Thoracic aorta (tissue), 2 donors: ENCODE measurements at places on chromosomes 1 and 21.

GRCh38 chr21:46621457-46622182 lies 13.9 kb upstream of the PRMT2 start:
- DNase-seq: no peak
- no peak overlapping the region for H3K4me3 ChIP-seq
- H3K36me3 ChIP-seq: no peaks in the 10 kb centered on the region

- no peaks in the 10 kb centered on the region for H3K36me3 ChIP-seq
- no peak overlapping the region for H3K27ac ChIP-seq
- peaks cover 42% of the 10 kb centered on the region for H3K4me1 ChIP-seq
- no peak overlapping the region for H3K4me3 ChIP-seq
Observed at GRCh38 chr1:200405264-200405663, 4.6 kb downstream of the ZNF281 start.

DNA sequence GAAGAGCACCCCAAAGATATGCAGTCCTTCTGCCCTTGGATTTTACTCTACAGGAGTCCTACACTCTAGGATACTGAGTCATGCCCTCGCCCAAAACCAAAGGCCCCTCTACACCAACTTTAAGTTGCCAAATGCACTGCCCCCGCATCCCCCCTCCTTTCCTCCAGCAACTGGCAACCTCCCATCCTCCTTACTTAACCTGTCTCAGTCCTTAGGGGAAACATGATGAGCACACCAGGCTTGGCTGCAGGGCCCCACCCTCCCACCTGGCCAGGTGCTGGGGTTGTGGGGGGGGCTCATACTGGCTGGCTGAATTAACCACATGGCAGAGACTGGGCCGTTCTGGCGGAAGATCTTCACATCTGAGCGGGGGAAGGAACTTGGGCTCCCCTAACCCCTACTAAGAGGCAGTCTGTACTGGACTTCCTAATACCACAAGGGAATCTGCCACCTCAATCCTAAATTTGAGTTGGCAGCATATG lies 1.2 kb downstream of the HDGF start:
- peaks cover 1% of the 10 kb centered on the region for H3K36me3 ChIP-seq
- peaks cover 42% of the 10 kb centered on the region for H3K4me1 ChIP-seq
- H3K4me3 ChIP-seq: peak overlapping the region; percentile 82
- DNase-seq: no peak

- no peak overlapping the region for H3K4me3 ChIP-seq
- peaks cover 35% of the 10 kb centered on the region for H3K4me1 ChIP-seq
- peak overlapping the region; percentile 94 for H3K27ac ChIP-seq
- H3K27me3 ChIP-seq: no peaks in the 10 kb centered on the region
- DNase-seq: no peak
Observed at GRCh38 chr1:18929686-18930085, 26.8 kb downstream of the IFFO2 start.

DNA sequence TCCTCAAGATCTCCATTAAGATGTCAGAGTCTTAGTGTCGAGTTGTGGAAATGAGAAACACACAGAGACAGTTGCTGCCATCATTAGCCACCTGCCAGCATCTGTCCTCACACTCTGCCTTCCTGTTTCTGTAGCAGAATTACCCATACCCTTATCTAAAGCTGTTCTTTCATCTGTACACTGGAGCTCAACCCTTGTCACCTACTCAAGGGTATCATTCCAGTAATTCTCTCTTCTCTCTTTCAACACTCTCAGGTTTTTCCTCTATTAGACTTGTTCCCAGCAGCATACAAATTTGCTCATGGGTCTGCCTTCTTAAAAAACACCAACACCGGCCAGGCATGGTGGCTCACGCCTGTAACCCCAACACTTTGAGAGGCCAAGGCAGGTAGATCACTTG lies 27.4 kb upstream of the RNF2 start:
- H3K4me3 ChIP-seq: no peak overlapping the region
- no peaks in the 10 kb centered on the region for H3K4me1 ChIP-seq
- no peak overlapping the region for H3K27ac ChIP-seq
- no peak for DNase-seq
- H3K27me3 ChIP-seq: no peaks in the 10 kb centered on the region

GRCh38 chr1:29706936-29707335 lies 470.6 kb downstream of the PTPRU start:
- peak overlapping the region; percentile 63 for H3K4me3 ChIP-seq
- peak overlapping the region; percentile 36 for H3K27ac ChIP-seq

DNA sequence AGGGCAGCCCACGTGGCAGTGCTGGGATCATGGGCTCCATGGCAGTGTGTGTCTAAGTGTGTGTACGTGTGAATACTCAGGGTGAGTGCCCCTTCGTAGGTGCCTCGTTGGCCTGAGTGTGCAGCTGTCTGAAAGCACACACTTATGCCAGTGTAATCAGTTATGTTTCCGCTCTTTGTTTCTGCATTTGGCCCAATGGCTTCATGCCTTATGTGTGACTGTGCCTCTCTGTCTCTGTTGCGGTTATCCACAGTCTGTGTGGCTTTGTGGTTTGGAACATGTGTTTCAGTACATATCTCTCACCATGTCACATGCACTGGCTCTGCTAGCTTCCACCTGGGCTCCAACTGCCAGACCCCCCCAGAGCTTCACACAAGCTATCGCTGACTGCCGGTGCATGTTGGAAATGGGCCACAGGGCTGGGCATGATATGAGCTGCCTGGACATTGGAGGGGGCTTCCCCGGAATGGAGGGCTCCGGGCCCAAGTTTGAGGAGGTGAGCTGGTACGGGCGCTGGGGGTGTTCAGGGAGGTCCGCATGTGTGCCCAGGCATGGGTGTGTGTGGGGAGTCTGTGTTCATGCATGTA lies 70.3 kb upstream of the TINAGL1 start:
- no peaks in the 10 kb centered on the region for H3K27me3 ChIP-seq
- H3K36me3 ChIP-seq: no peaks in the 10 kb centered on the region
- DNase-seq: no peak
- no peak overlapping the region for H3K27ac ChIP-seq

DNA sequence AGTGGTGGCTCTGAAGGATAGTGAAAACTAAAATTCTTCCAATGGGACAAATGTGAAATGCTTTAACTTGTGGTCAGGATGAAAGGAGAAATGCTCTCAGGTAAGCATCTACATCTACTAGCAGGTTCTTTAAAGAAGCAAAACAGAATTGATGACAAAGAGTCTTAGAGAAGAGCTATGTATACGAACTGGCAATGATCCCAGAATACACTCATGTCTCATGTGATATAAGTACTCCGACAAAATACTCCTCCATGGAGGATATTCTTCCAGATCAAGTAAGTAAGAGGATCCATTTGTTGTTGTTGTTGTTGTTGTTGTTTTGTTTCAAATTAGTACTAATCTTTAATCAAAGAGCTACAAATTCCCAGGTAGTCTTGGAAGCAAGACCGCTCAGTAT lies 174.0 kb upstream of the ATP1B1 start:
- no peaks in the 10 kb centered on the region for H3K4me1 ChIP-seq
- H3K36me3 ChIP-seq: no peaks in the 10 kb centered on the region
- no peak overlapping the region for H3K4me3 ChIP-seq

GRCh38 chr1:41278076-41278475 lies 36.0 kb upstream of the SCMH1 start:
- H3K27ac ChIP-seq: no peak overlapping the region
- H3K4me1 ChIP-seq: no peaks in the 10 kb centered on the region
- no peak overlapping the region for H3K4me3 ChIP-seq
- H3K36me3 ChIP-seq: no peaks in the 10 kb centered on the region

DNA sequence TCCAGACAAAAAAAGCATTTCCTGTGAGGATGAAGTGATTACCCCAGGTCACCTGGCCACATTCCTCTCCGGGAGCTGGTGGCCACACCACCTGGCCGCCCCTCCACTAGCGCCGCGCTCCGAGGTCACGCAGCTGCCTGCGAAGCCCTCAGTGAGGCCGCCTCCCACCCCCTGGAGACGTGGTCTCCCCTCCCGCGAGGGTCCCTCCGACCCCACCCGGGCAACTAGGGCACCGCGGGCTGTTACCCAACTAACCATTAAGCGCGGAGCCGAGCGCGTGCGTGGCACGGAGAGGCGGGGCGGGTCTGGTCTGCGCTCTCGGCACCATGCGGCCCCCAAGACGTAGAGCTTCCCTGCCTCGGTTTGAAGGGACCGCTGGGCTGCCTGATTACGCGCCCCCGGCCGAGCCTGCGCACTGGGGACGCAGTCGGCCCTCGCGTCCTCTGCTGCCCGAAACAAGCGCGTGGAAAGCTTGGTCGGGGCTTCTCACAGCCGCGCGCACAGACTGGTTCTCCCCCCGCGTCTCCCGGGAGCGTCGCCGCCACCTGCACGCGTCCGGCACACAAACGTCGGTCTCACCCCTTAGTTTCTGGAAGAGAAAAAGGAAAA lies 106.5 kb downstream of the SLC16A1 start:
- peaks cover 4% of the 10 kb centered on the region for H3K4me1 ChIP-seq
- no peaks in the 10 kb centered on the region for H3K36me3 ChIP-seq
- peak overlapping the region; percentile 66 for H3K4me3 ChIP-seq
- H3K27me3 ChIP-seq: no peaks in the 10 kb centered on the region

DNA sequence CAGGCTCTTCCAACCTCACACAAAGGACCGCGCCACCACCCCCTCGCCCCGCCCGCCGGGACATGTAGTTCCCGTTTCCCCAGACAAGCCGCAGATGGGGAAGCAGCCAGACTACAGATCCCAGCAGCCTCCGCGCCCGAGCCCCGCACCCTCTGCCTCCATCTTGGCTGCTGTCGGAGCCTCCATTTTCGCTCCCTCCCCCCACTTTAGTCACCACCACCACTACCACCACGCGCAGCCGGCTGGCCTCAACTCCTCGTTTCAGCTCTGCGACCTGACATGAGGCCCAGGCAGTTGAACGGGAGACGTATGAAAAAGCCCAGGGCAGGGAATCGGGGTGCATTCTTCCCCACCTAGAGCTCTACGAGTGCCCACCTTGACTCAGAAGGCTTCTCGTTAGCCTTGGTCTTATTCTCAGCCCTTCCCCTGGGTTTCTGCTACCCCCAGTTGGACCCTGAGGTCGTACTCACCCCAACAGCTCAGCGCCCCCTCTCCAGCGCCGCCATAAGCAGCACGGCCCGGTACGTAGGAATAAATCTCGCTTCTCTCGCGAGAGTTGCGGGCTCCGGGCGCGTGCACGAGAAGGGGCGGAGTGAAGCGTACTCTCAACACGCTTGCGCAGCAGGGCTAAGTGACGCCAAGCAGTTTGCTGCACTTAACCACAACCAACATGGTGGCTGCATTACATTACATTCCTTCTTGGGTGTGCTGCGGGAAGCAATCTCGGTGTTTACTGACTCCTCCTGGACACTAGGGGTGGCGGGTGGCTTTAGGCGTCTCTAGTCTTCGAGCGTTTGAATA lies at the start of gene CSDE1:
Gene CSDE1 (minus strand): TSS at position 530 of the 801 bp plus-strand sequence. CDS start 18,094 bp downstream, outside the sequence.
- H3K36me3 ChIP-seq: no peaks in the 10 kb centered on the region
- no peaks in the 10 kb centered on the region for H3K27me3 ChIP-seq
- peak; percentile 92 for DNase-seq
- peak within 1 kb of the TSS; percentile 76 for H3K4me3 ChIP-seq

DNA sequence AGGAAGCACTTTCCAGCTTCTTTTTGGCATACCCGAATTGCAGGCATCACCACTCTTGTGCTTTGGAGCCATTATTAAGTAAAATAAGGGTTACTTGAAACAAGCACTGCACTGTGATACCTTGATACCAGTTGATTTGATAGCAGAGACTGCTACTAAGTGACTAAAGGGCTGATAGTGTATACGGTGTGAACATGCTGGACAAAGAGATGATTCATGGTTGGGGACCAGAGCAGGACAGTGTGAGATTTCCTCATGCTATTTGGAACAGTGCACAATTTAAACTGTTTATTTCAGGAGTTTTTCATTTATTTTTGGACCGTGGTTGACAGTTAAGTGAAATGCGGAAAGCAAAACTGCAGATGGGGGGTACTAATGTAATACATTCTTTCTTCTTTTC lies 9.9 kb downstream of the RPS27 start:
- H3K4me3 ChIP-seq: no peak overlapping the region
- no peak overlapping the region for H3K27ac ChIP-seq
- H3K36me3 ChIP-seq: no peaks in the 10 kb centered on the region
- no peak for DNase-seq

DNA sequence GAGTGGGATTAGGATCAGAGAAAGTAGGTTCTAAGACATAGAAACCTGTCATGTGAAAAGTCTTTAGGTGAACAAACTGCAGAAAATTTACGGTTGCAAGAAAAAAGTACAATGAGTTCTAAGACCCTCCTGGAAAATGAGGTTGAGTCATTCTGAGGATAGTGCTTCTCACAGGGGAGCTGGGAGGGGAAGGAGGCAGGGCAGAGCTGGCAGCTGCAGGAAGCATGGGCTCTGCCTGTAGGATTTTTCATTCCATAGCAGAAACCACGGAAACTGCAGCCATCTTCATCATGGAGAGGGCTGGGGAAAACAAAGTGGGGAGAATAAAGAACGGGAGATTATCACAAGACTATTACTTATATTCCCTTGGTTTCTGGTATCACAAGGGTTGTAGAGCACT lies 25.8 kb upstream of the THEM4 start:
- no peaks in the 10 kb centered on the region for H3K4me1 ChIP-seq
- H3K4me3 ChIP-seq: no peak overlapping the region
- no peak for DNase-seq
- no peak overlapping the region for H3K27ac ChIP-seq

GRCh38 chr1:234848972-234849649 lies 239.1 kb upstream of the IRF2BP2 start:
- peak overlapping the region; percentile 0 for H3K27ac ChIP-seq
- H3K4me3 ChIP-seq: no peak overlapping the region
- H3K27me3 ChIP-seq: no peaks in the 10 kb centered on the region

DNA sequence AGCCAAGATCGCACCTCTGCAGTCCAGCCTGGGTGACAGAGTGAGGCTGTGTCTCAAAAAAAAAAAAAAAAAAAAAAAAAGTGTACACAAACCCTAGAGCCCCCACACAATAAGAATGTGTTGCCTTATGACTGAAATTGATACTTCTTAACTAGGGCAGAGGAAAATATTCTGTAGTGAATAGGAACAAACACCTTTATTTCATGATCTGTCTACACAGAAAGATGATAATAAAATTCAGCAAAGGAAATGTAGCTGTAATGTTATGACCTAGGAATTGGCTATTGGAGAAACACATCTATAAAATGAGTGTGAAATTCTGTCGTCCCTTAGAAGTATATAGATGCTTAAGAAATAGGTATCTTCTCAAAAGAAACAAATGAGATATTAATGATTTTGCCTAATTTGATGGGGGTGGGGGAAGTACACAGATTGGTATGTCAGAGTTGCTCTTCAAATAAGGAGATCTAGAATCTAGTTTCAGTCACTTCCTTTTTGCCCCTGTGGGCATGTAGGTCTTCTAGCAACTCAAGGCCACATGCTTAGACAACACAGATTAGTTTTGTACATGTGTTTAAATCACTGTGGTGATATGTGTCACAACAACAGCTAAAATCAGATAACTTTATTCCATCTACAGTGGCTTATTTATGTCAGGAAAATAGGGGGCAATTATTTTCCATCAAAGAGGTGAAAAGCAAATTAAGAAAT lies 10.7 kb upstream of the GPR25 start:
- no peak for DNase-seq
- H3K36me3 ChIP-seq: peaks cover 12% of the 10 kb centered on the region
- no peaks in the 10 kb centered on the region for H3K27me3 ChIP-seq

DNA sequence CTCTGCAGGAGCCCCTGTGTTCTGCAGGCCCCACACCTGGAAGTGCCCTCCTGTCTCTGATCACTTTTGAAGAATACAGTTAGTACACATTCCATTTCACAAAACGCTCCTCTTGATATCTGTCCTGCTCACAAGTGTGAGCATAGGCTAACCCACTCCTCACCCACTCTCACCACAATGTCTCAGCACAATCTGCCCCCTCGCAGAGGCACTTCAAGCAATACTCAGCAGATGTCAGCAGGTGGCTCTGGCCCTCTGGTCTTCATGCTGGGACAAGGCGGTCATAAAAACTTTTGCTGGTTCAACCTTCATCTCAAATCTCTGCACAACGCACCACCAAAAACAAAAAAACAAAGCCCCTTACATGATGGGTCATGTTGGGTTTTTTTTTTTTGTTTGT lies 671.2 kb downstream of the MATN1 start:
- H3K36me3 ChIP-seq: no peaks in the 10 kb centered on the region
- no peak overlapping the region for H3K27ac ChIP-seq
- H3K4me1 ChIP-seq: no peaks in the 10 kb centered on the region
- H3K27me3 ChIP-seq: no peaks in the 10 kb centered on the region
- no peak for DNase-seq
